ENCODE measurements at places on chromosomes 6 and 20.

- no peak for DNase-seq
Measured at GRCh38 chr6:13579911-13580310, 5.5 kb downstream of the SIRT5 start.

- DNase-seq: no peak
Measured at GRCh38 chr6:17218023-17218748, 63.0 kb upstream of the RBM24 start.

GRCh38 chr6:16041327-16041726 is 87.6 kb upstream of the MYLIP start:
- no peak for DNase-seq

DNA sequence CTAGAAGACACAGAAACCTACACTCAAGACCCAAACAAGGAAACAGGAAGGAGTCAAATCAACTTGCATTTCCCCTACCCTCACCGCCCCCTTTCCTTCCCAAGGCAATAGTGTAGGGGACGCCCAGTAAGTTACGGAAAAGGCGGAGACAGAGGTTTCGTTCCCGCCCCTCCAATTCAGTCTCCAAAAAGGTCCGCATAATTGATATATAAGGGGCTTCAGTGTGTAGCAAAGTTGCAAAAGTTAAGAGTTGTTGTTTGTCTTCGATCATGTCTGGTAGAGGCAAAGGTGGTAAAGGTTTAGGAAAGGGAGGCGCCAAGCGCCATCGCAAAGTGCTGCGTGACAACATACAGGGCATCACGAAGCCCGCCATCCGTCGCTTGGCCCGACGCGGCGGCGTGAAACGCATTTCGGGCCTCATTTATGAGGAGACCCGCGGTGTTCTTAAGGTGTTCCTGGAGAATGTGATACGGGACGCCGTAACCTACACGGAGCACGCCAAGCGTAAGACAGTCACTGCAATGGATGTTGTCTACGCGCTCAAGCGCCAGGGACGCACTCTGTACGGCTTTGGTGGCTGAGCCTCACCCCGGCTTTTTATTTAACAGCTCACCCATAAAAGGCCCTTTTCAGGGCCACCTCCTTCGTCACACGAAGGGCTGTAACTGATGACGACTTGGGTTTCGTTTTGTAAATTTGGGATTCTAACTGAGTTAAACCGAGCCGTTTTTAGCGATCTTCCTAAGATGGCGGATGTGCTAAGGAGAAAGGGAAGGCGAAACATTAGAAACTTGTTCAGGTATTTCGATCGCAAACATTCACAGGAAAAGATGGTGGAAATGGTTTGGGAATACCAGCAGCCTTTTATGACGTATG is 124.6 kb upstream of the BTN3A2 start:
- DNase-seq: peak; percentile 94

DNA sequence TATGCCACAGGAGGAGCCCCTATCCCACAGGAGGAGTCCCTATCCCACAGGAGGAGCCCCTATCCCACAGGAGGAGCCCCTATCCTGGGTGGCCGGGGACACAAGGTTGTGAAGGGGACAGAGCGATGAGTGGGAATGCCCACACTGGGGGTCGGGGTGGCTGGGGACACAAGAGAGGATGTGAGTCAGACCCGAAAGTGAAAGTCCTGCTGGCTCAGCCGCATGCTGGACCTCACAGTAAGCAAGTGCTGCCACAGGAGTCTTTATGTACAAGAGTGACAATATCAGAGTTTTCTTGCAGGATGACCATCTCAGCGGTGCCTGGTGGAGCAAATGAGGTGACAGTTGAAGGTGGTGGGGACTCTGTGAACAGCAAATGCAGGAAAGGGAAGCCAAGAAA is 93.7 kb downstream of the PSMB1 start:
- peak; percentile 61 for DNase-seq

DNA sequence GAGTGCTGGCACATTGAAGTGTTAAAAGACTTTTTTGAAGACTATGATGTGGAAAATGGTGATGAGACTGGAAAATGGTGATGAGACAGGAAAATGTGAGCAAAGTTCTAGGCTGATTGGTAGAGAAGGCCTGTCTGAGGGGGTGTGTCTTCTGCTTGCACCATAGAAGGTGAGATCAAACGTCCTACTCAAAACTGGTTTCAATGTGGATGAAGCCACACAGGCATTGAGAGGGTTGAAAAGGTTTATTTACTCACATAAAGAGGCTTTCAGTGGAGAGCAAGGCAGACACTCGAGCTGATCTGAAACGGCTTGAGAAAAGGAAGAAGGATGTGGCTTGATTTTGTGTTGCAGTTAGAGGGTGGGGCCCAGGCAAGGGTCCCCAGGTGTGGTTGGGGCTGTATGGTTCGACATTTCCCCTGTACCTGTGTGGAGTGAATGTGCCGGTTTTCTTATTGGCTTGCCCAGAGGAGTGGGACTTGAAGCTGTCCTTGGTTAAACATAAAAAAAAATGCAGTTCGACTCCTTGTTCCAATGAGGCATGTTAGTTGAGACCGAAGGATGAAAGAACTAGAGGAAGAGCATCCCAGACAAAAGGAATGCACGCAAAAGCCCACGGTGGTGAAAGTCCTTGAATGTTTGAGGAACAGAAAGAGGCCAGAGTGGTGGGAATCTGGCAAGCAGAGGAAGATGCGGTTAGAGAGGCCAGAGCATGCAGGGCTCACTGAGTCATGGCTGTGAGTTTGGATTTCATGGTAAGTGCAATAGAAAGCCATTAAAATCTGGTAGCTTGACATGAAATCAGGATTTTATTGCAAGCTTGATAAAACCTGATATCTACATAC is 172.3 kb downstream of the EPM2A start:
- no peak for DNase-seq

DNA sequence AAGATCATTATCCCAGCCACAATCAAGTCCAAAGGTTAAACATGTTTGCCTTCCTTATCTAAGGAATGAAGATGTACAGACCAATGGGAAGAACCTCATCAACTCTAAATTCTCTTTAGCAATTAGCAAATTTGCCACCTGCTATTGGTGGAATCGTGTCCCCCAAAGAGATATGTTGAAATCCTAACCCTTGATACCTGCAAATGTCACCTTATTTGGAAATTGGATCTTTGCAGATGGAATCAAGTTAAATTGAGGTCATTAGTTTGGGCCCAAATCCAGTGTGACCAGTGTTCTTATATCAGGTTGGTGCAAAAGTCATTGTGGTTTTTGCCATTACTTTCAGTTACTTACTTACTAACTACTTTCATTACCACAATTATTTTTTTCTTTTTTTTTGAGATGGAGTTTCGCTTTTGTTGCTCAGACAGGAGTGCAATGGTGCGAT is 31.3 kb downstream of the KLHL31 start:
- no peak for DNase-seq

- DNase-seq: peak; percentile 79
Measured at GRCh38 chr6:113632220-113632864, 224.8 kb upstream of the MARCKS start.

- no peak for DNase-seq
Measured at GRCh38 chr20:38603286-38603685, 1.7 kb downstream of the ARHGAP40 start.

DNA sequence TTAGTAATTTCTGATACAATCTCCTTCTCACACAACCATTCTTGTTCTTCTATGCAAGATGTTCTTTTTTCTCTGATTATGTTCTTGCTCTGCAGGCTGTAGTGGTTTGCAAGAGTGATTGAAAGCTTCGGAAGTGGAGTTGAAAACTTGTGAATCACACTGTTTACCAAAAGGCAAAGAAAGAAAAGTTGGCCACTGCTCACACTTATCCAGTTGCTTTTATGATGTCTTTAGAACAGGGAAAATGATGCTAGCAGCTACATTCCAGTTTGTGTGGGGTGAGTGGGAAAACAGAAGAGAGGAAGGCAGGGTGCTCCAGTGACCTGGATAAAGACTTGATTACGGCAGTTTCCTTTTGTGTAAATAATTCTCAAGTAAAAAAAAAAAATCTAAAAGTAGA is 583.3 kb downstream of the TENT5A start:
- peak; percentile 81 for DNase-seq

DNA sequence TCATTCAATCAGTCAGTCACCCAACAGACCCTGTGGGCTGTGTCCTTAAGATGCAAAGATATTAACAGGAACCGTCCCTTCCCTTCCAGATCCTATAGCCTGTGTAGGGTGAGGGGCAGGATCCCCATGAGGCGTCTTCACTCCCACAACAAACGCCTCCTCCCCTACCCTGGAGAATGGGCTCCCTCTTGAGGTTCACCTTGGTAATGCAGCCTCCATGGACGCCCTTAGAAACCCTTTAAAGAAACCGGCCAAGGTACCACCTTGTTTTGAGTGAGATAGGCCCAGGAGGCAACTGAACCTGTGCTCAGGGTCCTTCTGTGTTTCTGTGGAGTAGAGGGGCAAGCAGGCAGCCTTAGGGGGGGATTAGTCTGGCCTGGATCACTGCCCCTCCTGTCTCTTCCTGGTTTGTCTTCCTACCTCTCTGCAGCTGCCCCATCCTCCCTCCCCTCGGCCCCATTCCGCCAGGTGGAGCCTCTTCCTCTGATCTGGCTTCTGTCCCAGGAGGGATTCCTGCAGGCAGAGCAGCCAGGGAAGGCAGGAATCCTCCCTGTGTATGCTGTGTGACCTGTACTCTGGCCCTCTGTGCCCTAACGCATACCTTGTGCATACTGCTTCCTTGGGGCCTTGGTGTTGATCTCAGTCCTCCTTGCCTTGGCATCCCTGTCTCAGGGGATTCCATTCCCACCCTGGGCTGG is 6.6 kb upstream of the GUCA1A start:
- peak; percentile 71 for DNase-seq

DNA sequence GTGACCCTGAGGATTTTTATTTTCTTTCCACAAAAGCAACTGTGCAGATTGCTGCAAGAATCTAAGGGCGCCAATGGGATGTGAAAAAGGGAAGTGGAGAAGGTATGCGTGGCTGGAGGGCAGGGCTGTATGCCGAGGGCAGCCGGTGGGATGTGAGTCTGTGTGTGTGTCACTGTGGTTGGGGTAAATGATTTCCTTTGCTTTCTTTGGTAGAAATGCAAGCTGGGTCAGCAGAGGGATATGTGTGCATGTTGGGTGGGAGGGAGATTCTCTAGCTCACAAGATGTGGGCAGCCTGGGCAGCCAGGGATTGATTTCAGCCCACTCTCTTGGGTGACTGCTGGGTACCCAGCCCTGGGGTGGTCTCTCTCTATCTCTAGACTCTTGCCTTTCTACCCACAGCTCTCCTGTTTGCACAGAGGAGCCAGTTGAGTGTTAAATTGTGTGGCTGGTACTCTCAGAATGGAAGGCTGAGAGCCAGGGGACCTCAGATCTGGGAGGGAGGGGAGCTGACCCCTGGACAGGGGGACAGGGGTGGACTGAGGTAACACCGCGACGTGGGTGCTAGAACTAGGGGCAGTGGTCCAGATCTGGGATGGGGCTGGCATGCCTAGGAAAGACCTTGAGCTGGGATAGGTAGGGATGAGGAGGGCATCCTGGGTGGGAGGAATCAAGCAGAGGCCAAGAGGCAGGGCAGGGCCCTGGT is 136.8 kb upstream of the RNF24 start:
- peak; percentile 82 for DNase-seq
